DMS 273 treated with DMSO at 0.1 percent for 48 hours (cell line): ENCODE measurements at places on chromosomes 4 and X.

GRCh38 chrX:2464677-2465166, 36.1 kb downstream of the DHRSX start:
- DNase-seq: no peak

DNA sequence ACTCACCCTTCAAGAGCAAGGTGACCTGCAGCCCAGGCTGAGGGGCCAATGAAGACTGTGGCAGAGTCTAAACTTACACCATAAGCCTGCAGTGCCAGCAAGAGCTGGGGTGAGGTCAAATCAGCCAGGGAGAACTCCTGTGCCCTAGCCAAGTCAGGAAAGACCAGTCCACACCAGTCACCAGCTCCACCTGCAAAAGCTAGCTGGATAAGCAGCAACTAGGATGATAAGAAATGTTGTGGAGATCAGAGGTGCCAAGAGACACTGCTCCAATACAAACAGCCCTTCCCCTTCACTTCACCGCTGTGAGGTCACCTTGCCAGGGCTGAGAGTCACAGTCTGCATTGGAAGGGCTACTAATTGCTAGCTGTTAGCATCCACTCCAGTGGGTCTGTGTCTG, 31.3 kb downstream of the NIPAL1 start:
- DNase-seq: no peak

DNA sequence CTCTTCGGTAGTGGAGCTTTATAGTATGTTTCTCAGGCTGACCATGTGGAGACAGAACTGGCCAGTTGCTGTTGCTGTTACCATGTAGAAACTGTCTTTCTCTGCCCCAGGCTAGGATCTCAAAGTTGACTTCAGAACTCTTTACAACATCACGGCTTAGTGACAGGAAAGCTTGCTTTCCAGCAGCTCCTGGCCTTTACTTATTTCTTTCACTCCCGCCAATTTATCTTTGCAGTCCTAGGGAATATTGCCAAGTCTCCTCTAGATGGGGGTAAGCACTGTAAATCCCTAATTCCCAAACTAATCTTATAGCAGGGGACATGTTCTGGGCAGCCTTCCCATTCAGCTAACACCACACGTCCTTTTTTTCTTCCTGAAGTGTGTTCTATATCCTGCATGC, 631.6 kb downstream of the SPRY1 start:
- no peak for DNase-seq

DNA sequence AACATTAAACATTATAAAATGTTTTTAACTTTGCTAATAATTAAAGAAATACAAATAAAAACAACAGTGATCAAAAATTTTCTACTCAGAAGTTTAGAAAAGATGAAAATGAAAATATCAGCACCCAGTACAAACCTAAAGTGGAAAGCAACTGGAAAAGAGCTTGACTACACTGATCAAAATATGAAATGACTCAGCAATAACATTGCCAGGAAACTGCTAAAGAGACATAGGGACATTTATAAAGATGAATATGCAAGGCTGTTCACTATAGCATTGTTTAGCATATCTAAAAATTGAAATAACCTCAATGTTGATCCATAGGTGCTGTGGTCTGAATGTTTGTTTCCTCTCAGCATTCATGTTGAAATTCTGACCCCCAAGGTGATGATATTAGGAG, 88.5 kb upstream of the NOCT start:
- DNase-seq: no peak

DNA sequence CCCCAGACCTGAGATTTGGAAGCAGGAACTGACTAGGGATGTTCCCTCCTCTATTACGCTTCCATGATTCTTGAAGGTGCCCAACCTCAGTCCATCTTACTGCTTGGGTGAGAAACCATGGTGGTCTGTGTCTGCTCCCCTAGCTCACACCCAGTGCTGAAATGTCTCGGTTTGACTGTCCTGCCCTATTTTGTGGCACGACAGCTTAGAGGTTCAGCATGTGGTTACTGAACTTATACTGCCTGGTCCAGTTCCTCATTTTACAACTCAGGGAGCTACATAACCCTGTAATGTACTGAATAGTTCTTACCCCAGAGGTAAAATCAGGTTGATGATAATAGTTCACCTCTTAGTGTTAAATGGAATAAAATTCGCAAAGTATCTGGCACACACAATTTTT, 203.1 kb downstream of the RBM46 start:
- no peak for DNase-seq

DNA sequence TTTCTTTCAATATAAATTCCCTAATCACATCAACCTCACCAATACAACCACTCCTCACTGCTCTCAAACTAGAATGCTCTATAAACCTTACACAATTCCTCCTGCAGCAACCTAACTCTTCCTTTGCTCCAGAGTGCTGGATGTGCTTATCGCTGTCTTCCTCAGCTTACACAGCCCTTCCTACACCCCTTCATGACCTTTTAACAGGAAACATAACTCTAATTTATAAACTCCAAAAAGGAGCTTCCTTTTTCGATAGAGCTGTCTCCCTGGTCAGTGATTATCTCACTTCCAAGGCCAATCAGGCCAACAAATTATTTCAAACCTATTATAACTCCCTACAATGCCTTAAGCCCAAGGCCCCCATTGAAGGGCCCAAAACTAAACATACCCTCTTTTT, 78.8 kb downstream of the COQ2 start:
- no peak for DNase-seq
